ENCODE measurements at places on chromosomes 6 and 20. TPM values are rescaled to one million over a fixed set of nuclear protein-coding genes. Genes with fewer than 3 reads are reported as not detected.

GRCh38 chr6:8057263-8057662, 6.9 kb downstream of the BLOC1S5 start:
- H3K36me3 ChIP-seq = peaks cover 4% of the 10 kb centered on the region
- peaks cover 7% of the 10 kb centered on the region for H3K4me1 ChIP-seq
- no peak for DNase-seq

MRPS18A gene
- total RNA-seq = 21.0 TPM

TSPO2 gene
- total RNA-seq = not detected

DNA sequence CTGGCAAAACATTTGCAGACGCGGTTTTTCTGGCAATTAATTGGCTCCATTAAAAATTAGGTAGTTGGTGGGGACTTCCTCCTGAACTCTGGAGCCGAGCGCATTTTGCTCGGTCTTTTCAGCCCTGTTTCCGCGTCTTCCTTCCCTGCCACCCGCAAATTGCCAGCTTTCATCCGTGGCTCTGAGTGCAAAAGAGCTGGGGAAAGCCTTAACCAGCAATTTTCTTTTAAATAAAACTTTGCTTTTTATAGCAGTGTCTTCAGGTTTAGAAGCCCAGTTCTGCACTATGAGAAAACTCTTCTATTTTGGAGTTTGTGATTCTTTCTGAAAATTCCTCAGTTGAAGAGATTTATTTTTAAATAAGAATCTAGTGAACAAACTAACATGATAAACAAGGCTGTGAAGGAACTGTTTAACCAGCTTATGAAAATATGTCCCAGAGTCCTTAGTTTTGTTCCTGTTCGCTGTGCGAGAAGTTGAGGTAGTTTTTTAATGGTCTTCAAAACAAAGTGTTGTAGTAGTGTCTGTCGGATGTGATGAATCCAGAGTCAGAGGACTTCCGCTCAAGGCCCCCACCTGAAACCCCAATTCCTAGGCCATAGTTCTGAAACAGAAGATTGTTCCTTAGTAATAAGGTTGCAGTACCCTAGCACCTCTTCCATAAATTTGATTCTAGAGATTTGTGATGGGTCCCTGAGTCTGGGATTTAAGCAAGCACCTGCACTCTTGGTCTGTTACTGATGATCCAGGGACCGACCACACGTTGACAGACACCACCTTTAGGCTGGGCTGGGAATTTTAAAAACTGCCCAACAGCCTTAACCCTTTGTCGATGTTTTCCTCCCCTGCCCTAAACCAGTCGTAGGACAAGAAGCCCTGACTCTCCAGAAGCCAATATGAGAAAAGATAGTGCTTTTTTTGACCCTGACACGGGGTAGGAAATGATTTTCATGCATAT, 950 bp downstream of the KCTD20 start:
- peak; percentile 53 for DNase-seq
- peak overlapping the region; percentile 87 for H3K4me3 ChIP-seq
- no peaks in the 10 kb centered on the region for H3K27me3 ChIP-seq
- peaks cover 37% of the 10 kb centered on the region for H3K4me1 ChIP-seq
- H3K36me3 ChIP-seq = peaks cover 9% of the 10 kb centered on the region
